ENCODE measurements at places on chromosomes 12 and 14. TPM values are rescaled to one million over a fixed set of nuclear protein-coding genes. Genes with fewer than 3 reads are reported as not detected.

GRCh38 chr14:99393059-99393655 is 87.5 kb downstream of the SETD3 start:
- DNase-seq, result peak; percentile 73

GRCh38 chr12:101592448-101592847 is 2.3 kb upstream of the MYBPC1 start:
- DNase-seq, result no peak

DNA sequence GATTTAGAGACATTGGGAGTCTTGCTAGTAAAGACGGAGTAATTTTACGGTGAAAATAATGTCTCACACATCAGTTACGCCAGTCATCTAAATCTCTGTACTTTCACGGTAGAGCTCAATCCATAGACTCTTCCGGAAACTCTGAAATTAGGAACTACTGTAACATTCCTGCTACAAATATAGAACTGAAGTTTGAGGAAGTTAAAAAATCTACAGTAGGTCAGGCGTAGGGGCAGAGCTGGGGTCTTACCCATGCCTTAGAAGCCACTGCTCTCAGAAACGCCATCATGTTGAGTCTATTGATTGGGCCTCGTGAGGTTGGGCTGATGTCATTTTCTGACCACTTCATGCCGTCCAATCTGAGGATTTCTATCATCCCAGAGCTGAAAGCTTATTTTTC is 1029.8 kb upstream of the TMEM132C start:
- no peak for DNase-seq

GRCh38 chr12:101616027-101616494 is 21.3 kb downstream of the MYBPC1 start:
- no peak for DNase-seq

- DNase-seq, result no peak
These were observed 33.2 kb downstream of the SAMD4A start for GRCh38 chr14:54599966-54600716.

GRCh38 chr12:103962493-103962892 is 3.2 kb upstream of the TDG start:
- DNase-seq, result no peak

- DNase-seq, result no peak
These were observed 55.1 kb downstream of the ANO6 start for GRCh38 chr12:45270951-45271350.

- DNase-seq, result no peak
These were observed 14.5 kb downstream of the DYRK2 start for GRCh38 chr12:67662910-67663538.

GRCh38 chr12:113065126-113066007 is 8.8 kb downstream of the DTX1 start:
- peak; percentile 85 for DNase-seq

Gene EIF2S3B
- 2.2 TPM for total RNA-seq

Gene ADCY4
- 0.53 TPM for total RNA-seq

Measured in H9 (cell line).